Astrocyte of the cerebellum (primary cell): ENCODE measurements at places on chromosomes 2 and 18.

- no peak for DNase-seq
These were observed 224.6 kb downstream of the EPHA4 start for GRCh38 chr2:221347471-221347870.

DNA sequence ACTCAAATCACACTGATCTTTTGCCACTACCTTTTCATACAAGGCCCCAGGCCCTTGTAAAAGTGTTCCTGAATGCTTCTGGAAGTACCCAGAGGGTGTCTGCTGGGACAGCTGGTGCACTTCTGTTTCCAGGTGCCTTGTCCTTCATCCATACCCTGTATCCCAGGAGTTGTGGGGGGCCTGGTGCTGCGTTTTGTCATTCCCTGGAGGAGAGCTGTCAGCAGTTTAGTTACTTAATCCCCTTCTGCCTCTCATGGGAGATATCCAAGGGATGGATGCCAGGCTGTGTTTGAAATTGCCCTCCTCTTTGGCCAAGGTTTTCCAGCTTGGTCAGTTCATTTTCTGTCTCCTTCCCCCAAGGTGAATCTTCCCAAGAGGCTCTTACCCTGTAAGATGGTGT is 158.3 kb downstream of the WDSUB1 start:
- no peak for DNase-seq

- no peak for DNase-seq
These were observed 179.0 kb upstream of the TMEFF2 start for GRCh38 chr2:192373754-192374153.

- DNase-seq: no peak
These were observed 48.2 kb downstream of the AGAP1 start for GRCh38 chr2:235541838-235542549.

DNA sequence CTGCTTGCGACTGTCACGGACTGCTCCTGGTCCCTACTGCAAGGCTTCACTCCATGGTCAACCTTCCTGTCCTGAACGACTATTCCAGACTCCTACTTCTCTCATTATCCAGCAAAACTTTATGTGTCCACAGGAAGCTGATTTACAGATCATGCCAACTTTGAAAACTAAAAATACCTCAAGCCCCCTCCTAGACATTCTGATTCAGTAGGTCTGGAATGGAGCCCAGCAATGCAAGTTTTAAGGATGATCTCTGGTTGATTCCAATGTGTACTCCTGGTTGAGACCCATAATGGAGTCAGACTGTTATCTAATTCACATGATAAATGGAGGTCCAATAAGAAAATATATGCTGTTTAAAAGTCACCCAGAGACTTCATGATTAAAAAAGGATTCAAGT is 13.1 kb upstream of the LRATD1 start:
- DNase-seq: no peak

DNA sequence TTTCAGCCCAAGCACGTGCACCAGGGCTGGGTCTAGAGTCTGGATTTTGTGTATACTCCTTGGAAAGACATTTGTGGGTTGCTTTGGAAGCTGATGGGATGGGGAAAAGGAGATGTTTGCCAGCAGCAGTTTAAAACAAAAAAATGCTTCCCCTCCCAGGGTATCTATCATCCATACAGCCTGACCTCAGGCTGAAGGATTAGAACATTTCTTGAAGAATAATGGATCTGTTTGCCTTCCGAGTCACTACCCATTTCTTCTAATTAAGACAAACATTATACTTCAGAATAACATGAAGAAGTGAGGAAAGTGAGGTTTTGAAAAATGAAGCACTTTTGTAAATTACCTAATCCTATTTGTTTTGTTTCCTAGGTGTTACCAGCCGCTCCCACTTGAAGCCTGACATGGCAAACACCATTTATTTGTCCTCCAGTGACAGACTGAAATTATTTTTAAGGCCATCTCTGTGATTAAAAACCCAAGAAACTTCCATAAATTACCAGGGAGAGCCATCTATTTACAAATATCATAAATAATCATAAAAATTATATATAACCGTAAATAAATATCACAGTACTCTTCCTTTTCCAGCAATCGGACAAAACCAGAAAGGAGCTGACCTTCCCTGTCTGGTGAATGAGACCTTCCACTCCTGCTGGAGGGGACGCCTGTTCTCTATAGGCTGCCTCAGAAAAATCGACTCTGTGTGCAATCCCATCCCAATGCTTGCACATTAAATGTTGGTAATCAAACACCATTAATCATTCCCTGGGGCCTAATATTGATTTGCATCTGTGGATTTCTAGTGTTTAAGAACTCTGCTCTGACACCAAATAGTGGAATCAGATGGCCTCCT is 106.8 kb downstream of the C1D start:
- no peak for DNase-seq

- peak; percentile 23 for DNase-seq
These were observed 298.8 kb upstream of the FANCL start for GRCh38 chr2:58539973-58540372.

GRCh38 chr2:42568401-42569115 is at the start of gene MTA3:
MTA3 (plus strand) TSS chr2:42568632; CDS start chr2:42568746, 114 bp downstream.
- DNase-seq: no peak

GRCh38 chr2:231296401-231296974 is 98.1 kb downstream of the ARMC9 start:
- no peak for DNase-seq
